HCT116 (cell line): ENCODE measurements at places on chromosomes 4 and X.
A peak's percentile ranks its signal among the peaks of the same experiment; 100 is the strongest.

- no peak for DNase-seq
Observed at GRCh38 chr4:38805530-38806145, 1.0 kb upstream of the TLR1 start.

DNA sequence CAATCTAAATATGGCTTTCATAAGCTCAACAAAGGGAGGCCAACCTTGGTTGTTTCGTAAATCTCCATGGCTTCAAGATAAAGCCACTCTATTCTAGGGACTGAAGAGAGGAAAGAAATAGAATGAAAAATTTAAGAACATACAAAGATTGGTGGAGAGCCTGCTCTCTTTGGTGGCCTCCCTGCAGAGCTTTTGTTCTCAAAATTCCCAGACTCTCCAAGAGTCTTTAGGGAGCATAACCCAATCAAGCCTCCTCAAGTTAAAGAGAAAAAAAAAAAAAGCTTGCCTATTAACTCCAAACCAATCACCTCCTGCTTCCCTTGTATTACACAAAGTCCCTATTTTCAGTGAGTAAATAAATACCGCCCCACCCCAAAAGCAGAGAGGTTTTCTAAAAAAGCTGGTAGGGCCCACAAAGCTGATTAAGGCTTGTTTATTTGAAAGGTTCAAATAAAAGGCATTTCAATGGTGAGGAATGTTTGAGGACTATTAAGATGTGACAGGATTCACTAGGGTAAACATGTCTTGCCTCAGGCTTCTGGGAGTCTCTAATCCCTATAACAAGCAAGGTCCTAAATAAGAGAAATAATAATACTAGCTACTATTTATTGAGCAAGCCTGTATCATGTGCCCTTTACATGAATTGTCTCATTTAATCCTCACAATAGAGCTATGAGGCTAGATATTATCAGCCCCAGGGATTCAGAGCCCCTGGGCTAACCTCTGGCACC, 71.6 kb downstream of the GPC3 start:
- no peak for DNase-seq

DNA sequence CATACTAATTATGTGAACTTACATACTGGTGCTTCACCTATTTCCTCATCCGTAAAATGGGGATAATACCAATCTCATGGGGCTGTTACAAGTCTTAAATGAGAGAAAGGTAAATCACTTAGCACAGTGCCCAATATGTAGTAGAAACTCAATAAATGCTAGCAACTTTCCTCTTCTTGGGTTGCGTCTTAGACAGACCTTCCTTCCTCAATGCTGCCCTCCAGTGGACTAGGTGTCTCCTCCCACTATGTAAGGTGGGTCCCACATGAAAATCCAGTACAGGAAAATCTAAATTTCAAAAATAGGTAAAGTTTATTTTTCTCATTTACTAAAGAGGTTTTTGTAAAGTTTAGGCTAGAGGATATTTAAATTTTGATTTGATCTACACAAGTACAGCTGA, 20.6 kb downstream of the ZDHHC9 start:
- no peak for DNase-seq

DNA sequence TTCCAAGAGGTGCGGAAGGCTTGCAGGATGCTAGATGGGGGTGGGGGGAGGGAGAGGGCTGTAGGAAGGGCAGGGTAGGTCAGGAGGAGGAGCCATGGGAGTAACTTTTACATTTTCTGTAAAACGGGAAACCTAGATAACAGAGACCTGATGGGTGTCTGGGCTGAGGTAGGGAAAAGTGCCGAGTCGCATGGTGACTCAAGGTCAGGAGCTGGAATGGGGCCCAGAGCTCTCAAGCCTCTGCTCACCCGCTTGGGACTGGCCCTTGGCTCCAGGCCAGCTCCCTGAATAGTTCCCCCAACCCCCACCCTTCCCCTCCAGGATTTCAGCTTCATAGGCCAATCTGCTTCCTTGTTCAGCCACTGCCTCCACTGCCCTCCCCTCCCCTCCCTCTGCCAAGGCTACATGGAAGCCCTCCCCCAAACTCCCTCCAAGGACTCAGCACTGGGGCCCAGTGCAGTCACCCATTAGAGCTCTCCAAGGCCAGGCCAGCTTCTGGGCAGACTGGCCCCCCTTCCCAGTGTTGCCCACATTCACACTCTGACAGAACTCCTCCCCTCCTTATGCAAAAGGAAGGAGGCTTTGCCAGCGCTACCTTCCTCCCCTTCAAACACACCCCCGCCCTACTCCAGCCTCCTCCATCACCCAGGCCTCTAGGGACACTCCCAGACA, 43.6 kb downstream of the TSC22D3 start:
- DNase-seq = peak; percentile 42

DNA sequence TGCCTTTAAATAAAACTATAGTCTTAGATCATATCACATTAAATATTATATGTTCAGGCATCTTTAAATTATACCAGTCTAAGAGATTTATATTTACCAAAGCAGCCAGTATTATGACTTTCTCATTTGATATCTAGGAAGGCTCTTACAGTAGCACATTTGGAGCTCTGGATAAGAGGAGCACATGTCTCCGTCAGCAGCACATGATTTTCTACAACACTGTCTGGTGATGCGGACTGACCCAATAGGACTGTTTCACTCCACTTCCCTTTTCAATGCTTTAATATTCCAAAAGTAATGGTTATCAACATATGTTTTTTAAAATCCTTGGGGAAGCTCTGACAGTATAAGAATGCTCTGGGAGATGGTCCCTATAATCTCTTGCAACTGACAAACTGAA, 61.5 kb downstream of the HAUS3 start:
- no peak for DNase-seq

DNA sequence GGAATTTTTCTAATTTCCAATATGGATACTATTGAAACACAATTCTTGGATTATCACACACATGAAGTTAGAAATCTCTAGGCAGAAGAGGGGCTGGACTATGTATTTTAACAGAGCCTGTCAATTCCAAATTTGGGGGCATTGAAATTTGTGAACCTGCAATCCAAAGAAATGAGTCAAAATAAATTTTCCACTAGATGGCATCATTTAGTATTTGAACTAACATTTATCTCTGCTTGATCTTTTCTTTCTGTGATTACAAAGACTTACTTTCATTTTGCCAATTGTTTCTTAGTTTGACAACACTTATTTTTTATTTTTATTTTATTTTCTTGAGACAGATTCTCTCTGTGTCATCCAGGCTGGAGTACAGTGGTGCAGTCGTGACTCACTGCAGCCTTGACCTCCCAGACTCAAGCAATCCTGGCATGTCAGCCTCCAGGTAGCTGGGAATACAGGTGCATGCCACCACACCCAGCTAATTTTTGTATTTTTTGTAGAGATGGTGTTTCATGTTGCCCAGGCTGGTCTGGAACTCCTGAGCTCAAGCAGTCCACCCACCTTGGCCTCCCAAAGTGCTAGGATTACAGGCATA, 2.7 kb upstream of the PYURF start:
- DNase-seq = no peak
